ENCODE measurements at places on chromosomes 1 and 21. TPM values are rescaled to one million over a fixed set of nuclear protein-coding genes. Genes with fewer than 3 reads are reported as not detected.

DNA sequence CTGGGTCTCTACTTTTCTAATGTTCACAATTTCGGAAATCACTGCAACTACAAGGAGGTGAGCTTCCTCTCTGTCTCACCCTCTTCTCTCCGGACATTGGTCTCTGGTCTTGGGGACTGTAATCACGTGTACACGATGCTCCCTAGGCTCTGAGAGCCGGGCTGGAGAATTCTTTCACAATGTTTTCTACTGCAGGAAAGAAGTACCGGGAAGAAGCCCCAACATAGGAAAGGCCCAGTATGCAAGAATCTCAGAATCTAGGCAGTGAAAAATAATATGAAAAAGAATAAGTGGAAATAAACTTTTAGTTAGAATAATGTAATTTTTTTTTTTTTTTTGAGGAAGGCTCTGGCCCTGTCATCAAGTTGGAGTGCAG, 13.5 kb upstream of the HJV start:
- no peak for ATAC-seq

DNA sequence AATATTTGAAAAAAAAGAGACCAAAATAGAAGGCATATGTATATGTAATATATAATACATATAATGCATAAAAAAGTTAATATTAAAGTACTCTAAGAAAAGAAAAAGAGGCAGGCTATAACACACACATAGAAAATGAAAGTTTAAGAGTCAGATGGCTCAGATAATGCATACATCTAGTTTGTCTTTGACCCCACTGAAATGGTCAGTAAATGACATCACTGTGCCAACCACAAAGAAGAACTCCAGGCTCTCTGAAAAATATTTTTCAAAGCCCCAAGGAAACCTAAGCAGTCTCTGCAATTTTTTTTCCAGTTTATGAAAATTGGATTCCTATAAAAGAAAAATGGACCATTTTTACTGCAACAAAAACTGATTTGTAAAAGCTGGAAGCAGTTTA, 55.4 kb upstream of the SCYL3 start:
- ATAC-seq, result no peak

DNA sequence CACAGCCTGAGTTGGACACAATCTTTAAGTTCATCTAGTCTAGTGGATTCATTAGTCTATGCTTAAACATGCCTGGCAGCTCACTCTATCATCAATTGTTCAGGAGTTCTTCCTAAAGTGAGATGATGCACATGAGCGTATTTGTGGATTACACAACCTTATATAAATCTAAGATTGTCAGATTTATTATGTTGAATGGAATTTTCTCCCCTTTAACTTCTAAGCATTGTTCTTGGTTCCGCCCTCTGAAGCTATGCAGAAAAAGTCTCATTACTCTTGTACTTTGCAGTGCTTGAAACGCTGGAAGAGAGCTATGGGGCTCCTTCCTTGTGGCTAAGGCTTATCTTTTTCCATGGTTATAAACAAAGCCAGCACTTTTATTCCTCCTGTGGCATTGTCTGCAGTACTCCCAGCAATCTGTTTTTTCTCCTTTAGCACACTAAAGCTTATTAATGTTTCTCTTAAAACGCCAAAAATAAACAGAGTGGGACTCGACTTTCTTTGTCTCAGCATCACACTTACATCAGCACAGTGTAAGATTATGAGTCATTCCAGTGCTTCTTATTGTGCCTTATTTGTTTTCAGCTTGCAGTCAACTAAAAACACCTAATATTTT, 316.8 kb upstream of the CAMK1G start:
- no peak for ATAC-seq

DNA sequence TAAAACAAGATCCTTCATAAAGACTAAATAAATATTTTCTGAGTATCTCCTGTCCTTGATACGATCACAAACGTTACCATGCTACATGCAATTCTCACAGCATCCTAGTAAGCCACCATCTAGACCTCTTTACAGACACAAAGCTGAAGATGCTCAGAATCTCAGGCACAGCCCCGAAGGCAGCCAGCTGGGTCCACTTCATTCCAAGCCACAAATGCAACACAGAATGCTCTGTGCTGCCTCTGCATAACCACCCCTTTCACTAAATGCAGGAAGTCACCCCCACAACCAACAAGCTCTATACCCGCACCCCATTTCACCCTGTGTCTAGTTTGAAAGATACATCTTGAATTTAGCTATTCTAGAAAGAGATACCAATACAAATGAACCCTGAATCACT, 12.9 kb downstream of the RCAN1 start:
- ATAC-seq, result no peak

DNA sequence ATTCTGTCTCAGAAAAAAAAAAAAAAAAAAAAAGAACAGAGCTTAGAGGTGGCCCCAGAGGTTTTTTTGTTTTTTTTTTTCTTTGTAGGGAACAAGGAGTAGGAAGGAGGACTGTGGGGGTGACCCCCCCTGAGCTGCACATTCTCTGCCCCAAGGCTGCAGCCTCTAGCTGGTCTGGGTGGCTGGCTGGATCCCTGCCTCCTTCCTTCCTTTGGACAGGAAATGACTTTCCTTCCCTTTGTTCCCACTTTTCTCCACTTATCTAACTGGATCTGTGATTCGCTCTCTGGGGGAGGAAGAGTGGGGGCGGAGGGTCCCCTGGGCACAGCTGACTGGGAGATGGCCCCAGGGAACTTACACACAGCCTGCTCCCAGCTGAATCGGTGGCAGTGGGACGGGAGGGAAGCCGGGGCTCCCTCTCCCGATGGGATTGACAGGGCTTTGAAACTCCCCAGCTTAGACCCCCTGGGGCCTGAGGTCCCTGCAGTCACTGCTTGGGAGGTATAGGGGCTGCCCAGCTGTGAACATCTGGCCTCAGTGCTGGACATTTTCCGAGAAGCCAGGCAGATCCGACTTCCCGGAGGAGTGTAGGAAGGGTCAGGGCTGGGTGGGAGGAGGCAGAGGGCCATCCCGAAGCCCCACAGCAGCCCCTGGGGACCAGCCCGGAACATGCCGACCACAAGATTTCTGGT, 2.1 kb downstream of the FBLIM1 start:
- no peak for ATAC-seq

- ATAC-seq, result no peak
Observed at GRCh38 chr1:29555043-29555620, 318.8 kb downstream of the PTPRU start.

DNA sequence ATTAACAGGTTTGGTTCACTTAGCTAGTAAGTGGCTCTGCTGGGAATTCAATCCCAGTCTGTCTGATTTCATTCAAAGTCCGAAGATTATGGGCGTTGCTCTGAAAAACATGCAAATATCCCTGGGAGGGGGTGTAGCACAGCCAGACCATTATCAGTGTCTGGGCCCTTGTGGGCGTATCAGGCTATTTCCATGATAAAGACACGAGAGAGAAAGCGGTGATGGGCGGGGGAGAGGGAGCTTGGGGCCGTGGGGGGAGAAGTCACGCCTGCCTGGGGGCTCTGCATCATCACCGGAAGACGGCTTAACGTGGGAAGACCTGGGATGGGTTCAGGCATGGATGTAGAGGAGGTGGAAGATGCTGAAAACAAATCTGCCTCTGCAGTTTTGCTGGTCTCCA, 25.8 kb downstream of the IL6R start:
- ATAC-seq, result no peak

- ATAC-seq, result peak; percentile 69
Observed at GRCh38 chr21:32412162-32413014, at the start of gene EVA1C. TSS of gene EVA1C (plus strand) at chr21:32412706. CDS start at chr21:32412854, 148 bp downstream.

DNA sequence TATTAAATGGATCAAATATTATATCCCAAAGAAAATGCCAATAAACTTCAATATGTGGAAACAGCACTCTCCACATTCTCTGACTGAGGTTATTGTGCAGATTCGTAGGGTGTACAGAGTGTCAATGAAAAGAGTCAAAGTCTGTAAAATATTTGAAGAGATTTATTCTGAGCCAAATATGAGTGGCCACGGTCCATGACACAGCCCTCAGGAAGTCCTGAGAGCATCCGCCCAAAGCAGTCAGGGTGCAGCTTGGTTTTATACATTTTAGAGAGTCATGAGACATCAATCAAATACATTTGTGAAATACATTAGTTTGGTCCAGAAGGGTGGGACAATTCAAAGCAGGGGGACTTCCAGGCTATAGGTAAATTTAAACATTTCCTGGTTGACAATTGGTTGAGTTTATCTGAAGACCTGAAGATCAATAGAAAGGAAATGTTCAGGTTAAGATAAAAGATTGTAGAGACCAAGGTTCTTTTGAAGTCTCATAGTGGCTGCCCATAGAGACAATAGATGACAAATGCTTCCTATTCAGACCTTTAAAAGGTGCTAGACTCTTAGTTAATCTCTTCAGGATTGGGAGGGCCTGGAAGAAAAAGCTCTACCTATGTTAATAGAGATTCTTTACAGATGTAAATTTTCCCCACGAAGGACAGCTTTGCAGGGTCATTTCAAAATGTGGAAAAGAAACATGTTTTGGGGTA, 569.5 kb downstream of the MATN1 start:
- ATAC-seq, result no peak

DNA sequence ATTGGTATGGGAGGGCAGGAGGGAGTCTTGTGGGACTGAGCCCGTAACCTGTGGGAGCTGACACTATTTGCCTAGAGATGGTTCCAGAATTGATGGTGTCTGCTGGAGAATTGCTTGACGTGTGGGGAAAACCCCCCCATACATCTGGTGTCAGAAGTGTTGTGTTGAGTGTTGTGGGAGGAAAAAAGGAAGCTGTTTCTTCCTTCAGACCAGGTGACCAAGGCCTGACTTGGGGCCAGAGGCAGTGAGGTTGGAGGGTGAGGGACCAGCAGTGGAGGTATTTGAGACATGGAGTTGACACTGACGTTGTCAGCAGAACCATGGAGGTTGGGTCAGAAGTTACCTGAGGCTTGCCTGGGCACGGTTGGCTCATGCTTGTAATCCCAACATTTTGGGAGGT, 8.3 kb downstream of the SHISAL2A start:
- ATAC-seq, result no peak

- no peak for ATAC-seq
Observed at GRCh38 chr1:111127923-111128643, 11.8 kb downstream of the DRAM2 start.

DNA sequence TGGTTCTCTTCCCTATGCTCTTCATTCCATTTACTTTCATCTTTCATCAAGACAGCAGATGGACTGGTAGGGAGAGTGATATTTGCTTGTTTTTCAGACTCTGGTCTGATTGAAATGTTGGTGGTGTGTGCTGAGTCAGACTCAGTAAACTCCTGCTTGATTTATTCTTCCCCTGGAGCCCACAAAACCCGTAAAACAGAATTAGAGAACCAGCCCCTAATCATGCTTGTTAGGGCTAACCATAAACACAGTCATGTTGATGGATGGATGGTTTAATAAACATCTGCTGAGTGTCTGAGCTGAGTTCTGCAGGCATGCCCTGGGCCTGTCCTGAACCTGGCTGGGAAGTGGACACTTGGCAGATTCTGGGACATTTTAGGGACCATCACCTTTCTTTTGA, 24.8 kb downstream of the NOS1AP start:
- no peak for ATAC-seq

DNA sequence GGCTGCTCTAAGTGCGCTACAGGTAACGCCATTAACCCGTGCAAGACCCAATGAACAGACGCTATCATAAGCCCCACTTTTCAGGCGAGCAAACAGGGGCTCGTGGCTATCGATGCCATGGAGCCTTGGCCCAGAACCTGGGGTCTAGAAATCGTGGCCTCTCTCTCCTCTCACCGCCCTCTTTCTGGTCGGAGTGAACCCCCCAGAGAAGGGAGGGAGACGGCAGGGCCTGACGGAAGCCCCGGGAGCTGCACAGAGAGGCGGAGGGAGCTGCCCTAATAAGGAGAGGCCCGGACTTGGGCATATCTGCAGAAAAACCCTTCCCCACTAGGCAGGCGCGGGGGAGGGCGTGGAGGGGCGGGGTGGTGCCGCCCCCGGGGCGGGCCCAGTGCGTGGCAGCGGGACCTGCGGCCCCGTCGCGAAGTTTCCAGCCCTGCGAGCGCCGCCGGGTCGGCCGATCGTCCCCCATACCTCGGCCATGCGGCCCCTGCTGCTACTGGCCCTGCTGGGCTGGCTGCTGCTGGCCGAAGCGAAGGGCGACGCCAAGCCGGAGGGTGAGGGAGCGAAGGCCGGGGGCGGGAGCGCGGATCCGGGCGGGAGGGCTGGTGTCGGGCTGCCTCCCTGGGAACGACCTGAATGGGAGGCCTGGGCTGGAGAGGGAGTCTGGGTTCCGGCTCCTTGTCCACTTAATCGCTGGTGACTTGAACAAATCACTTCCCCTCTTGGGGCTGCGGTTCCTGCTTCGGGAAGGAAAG, at the start of gene PLOD1:
PLOD1 (plus strand) TSS at position 416 of the 755 bp plus-strand sequence; CDS start at position 479, 63 bp downstream.
- peak; percentile 100 for ATAC-seq

DNA sequence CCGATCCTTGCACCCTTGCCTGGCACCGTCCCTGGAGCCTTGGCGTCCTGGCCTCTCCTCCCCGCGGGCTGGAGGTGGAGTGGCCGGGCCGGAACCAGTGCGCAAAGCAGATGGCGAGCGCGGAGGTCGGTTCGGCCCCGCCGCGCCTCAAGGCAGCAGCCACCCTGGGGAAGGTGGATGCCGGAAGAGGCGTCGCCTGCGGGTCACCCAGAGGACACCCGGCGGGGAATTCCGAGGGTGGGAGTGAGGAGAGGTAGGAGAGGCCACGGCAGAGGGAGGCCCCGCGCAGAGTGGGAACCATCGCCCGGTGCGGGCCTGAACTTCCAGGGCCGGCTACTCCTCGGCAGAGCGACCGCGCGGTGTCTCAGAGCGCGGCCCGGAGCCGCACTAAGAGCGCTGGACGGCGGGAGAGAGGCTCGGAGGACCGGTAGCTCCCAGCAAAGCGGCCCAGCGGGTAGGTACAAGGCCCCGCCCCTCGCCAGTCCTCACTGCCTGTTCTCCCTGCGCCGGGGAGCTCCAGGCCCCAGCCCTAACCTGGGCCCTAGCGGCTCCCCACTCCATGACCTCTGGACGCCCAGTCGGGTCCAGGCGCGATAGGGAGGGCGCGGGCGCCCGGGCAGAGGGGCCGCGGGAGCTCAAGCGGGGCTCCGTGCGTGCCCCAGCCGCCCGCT, at the start of gene RNF207:
RNF207 (plus strand) TSS at position 271 of the 671 bp plus-strand sequence. CDS start 417 bp downstream, outside the sequence.
- ATAC-seq, result peak; percentile 90

DNA sequence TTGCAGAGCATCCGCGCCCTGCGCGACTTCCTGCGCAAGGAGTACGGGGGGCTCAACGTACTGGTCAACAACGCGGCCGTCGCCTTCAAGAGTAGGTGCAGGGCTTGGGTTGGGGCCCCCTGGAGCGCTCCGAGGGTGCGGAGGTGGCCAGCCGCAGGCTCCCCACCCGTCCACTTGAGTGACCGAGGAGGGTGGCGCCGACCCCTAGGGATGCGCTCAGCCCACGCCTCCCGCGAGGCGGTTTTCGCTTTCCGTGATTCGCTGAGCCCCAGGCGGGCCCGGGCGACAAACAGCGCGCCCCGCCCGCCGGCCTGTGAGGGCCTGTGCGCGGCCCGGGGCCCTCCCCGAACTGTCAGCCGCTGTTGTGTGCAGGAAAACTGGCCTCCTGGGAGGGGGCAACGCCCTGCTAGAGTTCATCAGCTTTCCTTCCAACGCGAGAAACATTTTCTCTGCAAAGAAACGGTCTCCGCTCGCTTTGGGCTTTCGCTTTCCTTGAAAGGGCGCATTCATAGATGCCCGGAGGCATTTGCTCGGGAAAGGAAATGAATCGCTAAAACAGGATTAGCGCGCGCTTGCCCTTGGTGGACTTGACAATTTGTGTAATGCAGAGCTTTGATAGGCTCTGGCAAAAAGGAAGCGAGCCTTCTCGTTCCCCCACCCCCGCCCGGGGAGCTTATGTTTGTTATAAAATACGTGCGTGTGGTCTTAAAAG, 668 bp downstream of the CBR3 start:
- peak; percentile 78 for ATAC-seq

The FHAD1 gene
- total RNA-seq, result not detected

The IFNLR1 gene
- total RNA-seq, result 9.2 TPM

The GBP5 gene
- total RNA-seq, result 157 TPM

The SLC25A44 gene
- total RNA-seq, result 23.5 TPM

The DAB1 gene
- 1.7 TPM for total RNA-seq

The CD164L2 gene
- not detected for total RNA-seq

All from activated T-helper 17 cell treated with anti-CD3 and anti-CD28 coated beads, Interleukin-2, amount 50 U/mL, for 72 hours (primary cell).